Activated gamma-delta T cell treated with anti-CD3 and anti-CD28 coated beads, Interleukin-2, amount 50 U/mL, for 16 hours (primary cell): ENCODE measurements at places on chromosomes 2 and 18.

DNA sequence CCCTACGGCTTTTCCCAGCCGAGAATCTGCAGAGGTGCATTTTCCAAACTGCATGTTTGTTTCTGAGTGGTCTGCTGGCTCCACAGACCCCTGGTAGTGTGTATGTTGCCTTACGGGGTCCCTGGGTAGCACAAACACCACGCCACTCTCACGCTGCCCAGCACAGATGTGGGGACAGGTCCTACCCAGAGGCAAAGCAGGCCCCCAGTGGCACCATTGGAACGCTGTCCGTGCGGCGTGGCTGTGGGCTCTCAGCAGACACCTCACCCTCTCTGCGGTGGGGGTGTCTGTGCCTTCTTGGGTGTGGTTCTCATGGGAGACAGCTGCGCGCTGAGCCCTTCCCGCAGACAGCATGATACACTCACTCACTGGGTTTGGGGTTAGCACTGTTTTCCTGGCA is 137.4 kb downstream of the NFATC1 start:
- no peak for DNase-seq

DNA sequence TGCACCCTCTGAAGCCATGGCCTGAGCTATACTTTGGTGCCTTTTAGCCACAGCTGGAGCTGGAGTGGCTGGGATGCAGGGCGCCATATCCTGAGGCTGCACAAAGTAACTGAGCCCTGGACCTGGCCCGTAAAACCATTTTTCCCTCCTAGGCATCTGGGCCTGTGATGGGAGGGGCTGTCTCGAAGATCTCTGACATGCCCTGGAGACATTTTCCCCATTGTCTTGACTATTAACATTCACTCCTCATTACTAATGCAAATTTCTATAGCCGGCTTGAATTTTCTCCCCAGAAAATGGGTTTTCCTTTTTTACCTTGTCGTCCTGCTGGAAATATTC is 15.4 kb downstream of the TAF1B start:
- no peak for DNase-seq

DNA sequence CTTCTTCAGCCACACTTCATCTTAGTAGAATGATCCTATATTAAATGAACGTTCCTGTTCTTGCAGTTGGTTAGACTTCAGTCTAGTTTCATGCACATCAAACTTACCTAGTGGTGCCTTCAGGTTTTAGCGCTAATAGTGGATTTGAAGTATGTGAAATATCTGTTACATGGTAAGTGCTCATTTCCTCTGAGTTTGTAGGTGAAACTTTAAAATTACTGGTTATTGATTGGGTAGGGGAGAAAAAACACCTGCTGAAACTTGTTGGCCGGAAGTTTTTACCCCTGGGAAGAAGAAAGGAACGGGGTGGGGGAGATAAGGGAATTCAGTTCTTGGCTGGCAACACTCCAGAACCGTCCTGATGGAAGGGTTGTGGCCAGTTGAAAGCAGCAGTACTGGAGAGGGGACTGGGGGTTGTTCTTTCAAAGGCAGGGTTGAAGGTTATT is 112.8 kb downstream of the SPTBN1 start:
- no peak for DNase-seq

DNA sequence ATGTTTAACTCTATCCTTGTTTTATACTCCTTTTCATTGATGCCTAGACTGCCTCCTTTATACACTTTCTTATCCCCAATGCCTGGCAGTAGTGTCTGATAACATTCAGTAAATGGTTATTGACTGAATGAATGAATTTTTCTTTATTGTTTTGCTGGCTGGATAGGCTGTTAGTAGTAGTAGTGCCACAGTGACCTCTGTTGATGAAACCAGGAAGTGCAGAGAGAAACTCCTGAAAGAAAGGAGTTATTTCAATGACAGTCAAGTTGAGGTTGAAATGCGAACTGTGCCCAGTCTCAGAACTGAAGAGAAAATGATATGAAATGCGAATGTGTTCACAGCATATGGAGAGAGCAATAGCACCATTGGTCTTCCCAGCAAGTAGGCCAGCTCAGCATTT is 26.8 kb upstream of the SLC9A2 start:
- DNase-seq: no peak

DNA sequence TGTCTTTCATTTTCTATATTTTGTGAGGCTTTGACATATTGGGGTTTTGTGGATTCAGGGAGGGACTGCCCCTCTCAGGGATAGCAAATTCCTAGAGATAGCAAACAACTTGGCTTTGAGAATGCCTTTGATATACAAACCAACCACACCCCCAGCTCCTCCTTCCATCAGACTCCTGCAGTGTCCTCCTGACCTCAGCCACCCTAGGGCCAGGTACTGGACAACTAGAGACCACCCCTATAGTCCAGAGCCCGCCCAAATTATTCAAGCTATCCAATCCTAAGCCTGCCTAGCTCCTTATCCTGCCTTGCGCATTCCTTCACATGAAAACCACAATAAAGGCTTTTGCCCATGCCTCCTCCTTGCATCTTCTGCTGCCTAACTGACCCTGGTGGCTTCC is 22.9 kb upstream of the STAM2 start:
- DNase-seq: no peak

- no peak for DNase-seq
Observed at GRCh38 chr2:221334481-221335218, 237.5 kb downstream of the EPHA4 start.
